Left ventricle myocardium inferior (tissue), 1 donor: ENCODE measurements at places on chromosomes 5 and 9. TPM values are rescaled to one million over a fixed set of nuclear protein-coding genes. Genes with fewer than 3 reads are reported as not detected.
A peak's percentile ranks its signal among the peaks of the same experiment; 100 is the strongest.

DNA sequence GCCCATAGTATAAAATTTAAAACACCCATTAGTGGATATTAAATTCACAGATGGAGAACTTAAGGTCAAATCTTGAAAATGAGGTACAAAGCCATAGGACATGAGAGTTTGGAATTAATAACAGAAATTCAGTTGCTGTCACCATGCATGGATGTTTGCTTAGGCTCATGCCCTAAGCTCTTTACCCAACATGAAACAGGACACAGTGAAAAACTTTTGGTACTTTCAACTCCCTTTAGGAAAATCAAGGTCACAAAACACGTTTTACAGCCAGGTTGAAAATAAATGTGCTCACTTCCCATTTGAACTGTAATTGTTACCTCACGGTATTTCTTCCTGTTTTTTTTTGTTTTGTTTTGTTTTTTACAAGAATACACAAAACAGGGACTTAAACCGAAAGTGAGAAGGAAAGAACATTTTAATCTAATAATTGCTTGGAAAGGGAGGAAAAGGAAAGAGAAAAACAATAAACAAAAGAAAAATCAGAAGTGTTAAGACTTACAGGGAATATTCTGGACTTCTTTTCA lies 6.1 kb upstream of the TOPORS start:
- peaks cover 43% of the 10 kb centered on the region for H3K4me1 ChIP-seq
- DNase-seq: no peak
- H3K36me3 ChIP-seq: no peaks in the 10 kb centered on the region
- no peak overlapping the region for H3K4me3 ChIP-seq
- no peaks in the 10 kb centered on the region for H3K27me3 ChIP-seq

The SLC6A7 gene
- not detected for total RNA-seq

- H3K27ac ChIP-seq: no peak overlapping the region
- peaks cover 25% of the 10 kb centered on the region for H3K4me1 ChIP-seq
- no peaks in the 10 kb centered on the region for H3K27me3 ChIP-seq
Measured at GRCh38 chr5:137937994-137938750, 48.9 kb downstream of the PKD2L2 start.

- no peak overlapping the region for H3K27ac ChIP-seq
- H3K4me1 ChIP-seq: peaks cover 6% of the 10 kb centered on the region
- no peaks in the 10 kb centered on the region for H3K27me3 ChIP-seq
- no peak overlapping the region for H3K4me3 ChIP-seq
- no peaks in the 10 kb centered on the region for H3K36me3 ChIP-seq
Measured at GRCh38 chr5:143536364-143536763, 132.9 kb upstream of the NR3C1 start.

GRCh38 chr9:110252509-110253139 lies 3.7 kb downstream of the TXN start:
- DNase-seq: no peak
- H3K27ac ChIP-seq: no peak overlapping the region
- H3K4me3 ChIP-seq: no peak overlapping the region

DNA sequence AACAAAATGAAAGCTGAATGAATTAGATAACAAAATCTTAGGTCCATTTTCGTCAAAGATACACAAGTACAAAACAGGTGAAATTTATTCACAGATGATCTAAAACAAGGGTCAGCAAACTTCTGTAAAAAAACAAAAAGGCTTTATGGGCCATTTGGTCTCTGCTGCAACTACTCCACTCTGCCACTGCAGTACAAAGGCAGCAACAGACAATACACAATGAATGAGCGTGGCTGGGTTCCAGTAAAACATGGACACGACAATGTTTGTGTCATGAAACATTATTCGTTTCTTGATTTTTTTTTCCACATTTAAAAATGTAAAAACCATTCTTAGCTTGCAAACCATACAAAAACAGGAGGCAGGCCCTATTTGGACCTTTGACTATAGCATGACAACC lies 71.9 kb downstream of the ECPAS start:
- no peak overlapping the region for H3K27ac ChIP-seq
- DNase-seq: no peak
- H3K36me3 ChIP-seq: peaks cover 99% of the 10 kb centered on the region
- H3K27me3 ChIP-seq: no peaks in the 10 kb centered on the region

- no peaks in the 10 kb centered on the region for H3K27me3 ChIP-seq
- no peak overlapping the region for H3K27ac ChIP-seq
- no peaks in the 10 kb centered on the region for H3K4me1 ChIP-seq
- no peak overlapping the region for H3K4me3 ChIP-seq
- no peaks in the 10 kb centered on the region for H3K36me3 ChIP-seq
Measured at GRCh38 chr9:24451346-24451745, 94.4 kb downstream of the IZUMO3 start.

GRCh38 chr5:131164191-131165118 lies 601 bp downstream of the HINT1 start:
- H3K27me3 ChIP-seq: no peaks in the 10 kb centered on the region
- H3K36me3 ChIP-seq: peaks cover 34% of the 10 kb centered on the region
- H3K27ac ChIP-seq: peak overlapping the region; percentile 93
- peak overlapping the region; percentile 89 for H3K4me3 ChIP-seq
- peaks cover 33% of the 10 kb centered on the region for H3K4me1 ChIP-seq
- DNase-seq: peak; percentile 55

DNA sequence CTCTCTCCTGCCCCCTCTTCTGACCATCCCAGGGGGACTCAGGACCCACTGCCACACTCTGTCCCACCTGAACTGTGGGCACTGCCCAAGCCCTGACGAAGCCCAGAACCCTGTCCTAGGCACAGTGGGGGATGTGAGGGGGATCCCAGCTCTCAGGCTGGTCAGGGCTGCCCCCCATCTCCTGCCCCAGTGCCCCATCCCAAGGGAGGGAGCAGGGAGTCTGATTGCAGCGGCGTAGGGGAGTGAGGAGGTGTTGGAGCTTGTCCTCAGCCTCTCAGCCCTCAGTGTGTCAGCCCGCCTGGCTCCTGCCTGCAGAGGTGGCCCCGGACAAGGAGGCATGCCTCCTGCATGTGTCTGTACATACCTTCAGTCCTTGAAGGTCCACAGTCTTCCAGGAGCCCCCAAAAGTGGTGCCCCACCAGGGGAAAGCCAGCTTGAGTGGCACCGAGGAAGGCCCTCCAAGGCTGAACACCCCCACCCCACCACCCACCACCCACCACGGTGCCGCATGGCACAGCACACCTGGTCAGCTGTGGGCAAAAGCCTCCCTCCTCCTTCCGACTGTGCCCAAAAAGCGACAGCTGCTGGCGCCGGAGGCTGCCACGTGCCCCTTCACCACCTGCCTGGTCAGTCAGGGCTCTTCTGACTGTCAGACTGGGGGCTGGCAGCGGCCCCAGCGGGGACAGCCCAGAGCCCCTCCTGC lies 930 bp downstream of the SARDH start:
- no peak for DNase-seq
- peak overlapping the region; percentile 60 for H3K4me3 ChIP-seq
- H3K27ac ChIP-seq: no peak overlapping the region

The OR13C3 gene
- total RNA-seq: not detected

- H3K36me3 ChIP-seq: peaks cover 10% of the 10 kb centered on the region
- peak; percentile 88 for DNase-seq
- peaks cover 69% of the 10 kb centered on the region for H3K4me1 ChIP-seq
- H3K27me3 ChIP-seq: no peaks in the 10 kb centered on the region
Measured at GRCh38 chr5:140346348-140347221, at the start of gene HBEGF. Gene HBEGF, minus strand, starts transcription at chr5:140346603. Its CDS starts 275 bp downstream, at chr5:140346328.
